ENCODE measurements at places on chromosomes 7 and 10.

DNA sequence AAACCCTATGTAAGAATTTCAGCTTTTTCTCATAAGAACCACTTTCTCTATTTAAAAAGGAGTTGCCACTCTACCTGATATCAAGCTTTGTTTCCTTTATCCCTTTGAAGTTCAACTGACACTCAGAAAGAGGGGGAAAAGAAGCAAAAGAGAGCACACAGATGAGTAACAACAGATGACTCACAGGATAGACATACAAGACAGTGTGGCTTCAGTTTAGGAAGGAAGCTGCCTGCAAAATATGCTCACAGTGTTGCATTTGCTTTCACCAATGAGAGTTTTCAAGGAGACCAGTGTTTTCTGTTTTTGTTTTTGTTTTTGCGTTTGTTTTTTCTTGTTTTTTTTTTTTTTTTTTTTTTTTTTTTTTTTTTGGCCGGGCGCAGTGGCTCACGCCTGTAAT is 1181.6 kb downstream of the DNAJB9 start:
- no peak for DNase-seq

DNA sequence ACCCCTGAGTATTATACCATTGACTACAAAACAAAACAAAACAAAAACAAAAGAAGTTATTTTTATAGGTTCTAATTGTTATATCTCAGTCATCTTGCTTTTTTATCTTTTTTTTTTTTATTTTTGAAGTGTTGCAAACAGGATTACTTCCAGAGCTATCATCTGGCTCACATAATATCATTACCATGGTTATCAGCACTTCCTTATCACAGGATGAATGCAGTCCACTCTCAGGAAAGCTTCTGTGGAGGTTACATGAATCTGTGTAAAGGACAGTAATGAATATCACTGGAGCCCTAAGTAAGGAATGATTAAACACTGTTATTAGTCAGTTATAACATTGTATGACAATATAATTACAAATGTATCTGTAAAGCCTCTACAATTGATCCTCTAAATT is 451.5 kb downstream of the PLXDC2 start:
- DNase-seq, result no peak

DNA sequence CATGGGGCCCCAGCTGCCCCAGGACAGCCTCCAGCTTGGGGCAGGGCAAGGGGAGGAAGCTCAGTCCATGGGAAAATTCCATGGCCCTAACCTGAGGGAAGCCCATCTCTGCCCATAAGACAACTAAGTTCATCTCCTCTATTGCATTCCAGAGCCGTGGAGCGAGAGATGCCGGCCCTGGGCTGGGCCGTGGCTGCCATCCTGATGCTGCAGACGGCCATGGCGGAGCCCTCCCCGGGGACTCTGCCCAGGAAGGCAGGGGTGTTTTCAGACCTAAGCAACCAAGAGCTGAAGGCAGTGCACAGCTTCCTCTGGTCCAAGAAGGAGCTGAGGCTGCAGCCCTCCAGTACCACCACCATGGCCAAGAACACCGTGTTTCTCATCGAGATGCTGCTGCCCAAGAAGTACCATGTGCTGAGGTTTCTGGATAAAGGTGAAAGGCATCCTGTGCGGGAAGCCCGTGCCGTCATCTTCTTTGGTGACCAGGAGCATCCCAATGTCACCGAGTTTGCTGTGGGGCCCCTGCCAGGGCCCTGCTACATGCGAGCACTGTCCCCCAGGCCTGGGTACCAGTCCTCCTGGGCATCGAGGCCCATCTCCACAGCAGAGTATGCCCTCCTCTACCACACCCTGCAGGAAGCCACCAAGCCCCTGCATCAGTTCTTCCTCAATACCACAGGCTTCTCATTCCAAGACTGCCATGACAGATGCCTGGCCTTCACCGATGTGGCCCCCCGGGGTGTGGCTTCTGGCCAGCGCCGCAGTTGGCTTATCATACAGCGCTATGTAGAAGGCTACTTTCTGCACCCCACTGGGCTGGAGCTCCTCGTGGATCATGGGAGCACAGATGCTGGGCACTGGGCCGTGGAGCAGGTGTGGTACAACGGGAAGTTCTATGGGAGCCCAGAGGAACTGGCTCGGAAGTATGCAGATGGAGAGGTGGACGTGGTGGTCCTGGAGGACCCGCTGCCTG is 4.3 kb downstream of the AOC1 start:
- DNase-seq, result no peak

DNA sequence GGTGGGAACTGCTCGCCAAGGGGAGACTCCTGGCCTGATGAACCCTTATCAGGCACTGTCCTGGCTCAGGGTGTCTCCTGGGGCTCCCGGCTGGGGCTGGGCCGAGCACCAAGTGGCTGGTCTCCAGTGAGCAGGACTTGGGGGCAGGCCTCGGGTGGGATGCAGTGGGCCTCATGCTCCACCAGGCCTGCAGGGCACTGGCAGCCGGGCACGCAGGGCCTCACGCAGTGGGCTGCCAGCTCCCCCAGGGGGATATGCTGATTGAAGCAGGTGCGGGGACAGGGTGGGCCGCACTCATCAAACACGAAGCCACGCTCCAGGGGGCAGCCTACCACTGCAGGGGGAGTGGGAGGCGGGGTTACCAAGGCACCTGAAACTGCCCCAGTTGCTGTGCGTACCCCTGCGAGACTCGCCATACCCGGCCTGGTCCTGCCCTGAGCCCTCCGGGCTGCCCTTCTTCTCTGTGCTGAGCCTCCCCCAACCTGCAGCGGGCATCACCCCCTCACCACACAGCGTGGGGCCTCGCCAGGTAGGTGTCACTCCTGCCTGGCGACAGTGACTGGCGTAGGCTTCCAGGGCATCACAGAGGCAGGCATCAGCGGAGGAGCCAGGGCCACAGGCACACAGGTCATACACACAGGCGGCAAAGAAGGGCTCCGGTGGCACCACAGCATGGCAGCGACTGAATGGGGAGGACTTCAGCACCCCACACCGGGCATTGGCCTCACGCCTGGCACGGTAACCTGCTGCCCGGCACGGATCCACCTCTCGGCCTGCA is 14.5 kb downstream of the ATP6V1F start:
- DNase-seq, result no peak

GRCh38 chr7:112596981-112597380 is 116.2 kb downstream of the LSMEM1 start:
- DNase-seq, result no peak

- no peak for DNase-seq
Observed at GRCh38 chr7:133504825-133505224, 251.9 kb downstream of the EXOC4 start.

- DNase-seq, result no peak
Observed at GRCh38 chr10:103653581-103654037, 160.1 kb downstream of the NEURL1 start.

DNA sequence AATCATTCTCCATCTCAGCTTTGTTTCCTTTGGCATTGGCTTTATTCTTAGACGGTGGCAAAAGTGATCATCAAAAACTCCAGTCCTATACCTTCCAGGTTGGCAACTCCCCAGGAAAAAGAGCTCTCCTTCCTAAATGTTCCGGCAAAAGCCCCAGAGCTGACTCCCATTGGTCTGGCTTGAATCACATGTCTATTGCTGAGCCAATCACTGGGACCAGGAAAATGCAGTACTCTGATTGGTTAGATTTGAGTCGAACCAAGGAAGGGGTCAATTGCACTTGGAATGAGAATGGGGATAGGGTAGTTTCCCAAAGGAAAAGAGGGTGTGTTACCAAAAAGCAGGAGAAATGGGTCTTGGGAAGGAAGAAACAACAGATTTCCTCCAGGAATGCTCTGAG is 22.3 kb downstream of the LEP start:
- no peak for DNase-seq

GRCh38 chr10:18735711-18736110 is 76.5 kb downstream of the ARL5B start:
- DNase-seq, result no peak

- DNase-seq, result no peak
Observed at GRCh38 chr10:70458329-70459060, 17.0 kb upstream of the NODAL start.

DNA sequence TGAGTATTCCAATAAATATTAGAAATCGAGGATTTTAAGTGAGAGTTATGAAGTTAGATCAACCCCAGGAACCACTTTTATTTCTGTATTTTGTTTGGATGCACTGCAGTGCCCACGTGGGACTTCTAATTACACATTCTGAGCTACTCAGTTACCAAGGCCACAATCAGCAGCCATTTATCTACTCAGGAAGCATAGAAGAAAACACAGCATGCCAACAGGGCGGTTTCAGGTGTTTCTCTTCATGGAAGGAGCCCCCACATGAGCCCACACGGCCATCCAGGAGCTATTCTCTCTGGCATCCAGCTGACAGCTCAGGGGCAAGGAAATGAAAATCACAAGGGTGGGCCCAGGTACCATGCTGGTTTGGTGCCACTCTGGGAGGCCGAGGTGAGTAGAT is 266.5 kb upstream of the MKLN1 start:
- no peak for DNase-seq

GRCh38 chr7:147052818-147053217 is 936.2 kb downstream of the CNTNAP2 start:
- DNase-seq, result no peak

- no peak for DNase-seq
Observed at GRCh38 chr10:37801557-37801956, 55.9 kb downstream of the ZNF248 start.

GRCh38 chr7:75968561-75969001 is 25.8 kb downstream of the TMEM120A start:
- DNase-seq, result no peak
